ENCODE measurements at places on chromosomes 13 and 19.

GRCh38 chr13:99617474-99618255, 116.4 kb downstream of the TM9SF2 start:
- peak; percentile 63 for DNase-seq

GRCh38 chr13:24360106-24360505, 50.7 kb downstream of the C1QTNF9 start:
- DNase-seq: no peak

GRCh38 chr13:81609335-81609734, 1268.4 kb upstream of the SPRY2 start:
- DNase-seq: no peak

- DNase-seq: no peak
Measured at GRCh38 chr13:112119192-112120030, 52.5 kb downstream of the SOX1 start.

- peak; percentile 93 for DNase-seq
Measured at GRCh38 chr13:76812206-76812897, 73.9 kb downstream of the KCTD12 start.

DNA sequence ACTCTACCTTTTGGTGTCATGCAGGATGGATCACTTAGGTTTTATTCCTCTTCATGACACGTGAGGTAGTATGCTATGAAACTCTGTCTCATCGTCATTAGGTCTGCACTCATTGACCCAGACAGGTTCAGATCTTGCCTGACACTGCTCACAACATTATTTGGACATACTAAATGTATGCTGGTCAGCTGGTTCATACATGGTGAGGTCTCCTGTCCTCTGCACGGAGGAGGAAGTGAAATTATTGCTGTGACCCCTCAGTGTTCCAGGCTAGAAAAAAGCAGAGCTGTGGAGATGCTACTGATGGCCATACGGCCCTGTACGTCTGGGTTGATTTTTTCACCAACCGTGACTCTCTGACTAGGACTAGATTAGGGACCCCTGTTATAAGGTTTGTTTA, 35.8 kb downstream of the LATS2 start:
- no peak for DNase-seq

DNA sequence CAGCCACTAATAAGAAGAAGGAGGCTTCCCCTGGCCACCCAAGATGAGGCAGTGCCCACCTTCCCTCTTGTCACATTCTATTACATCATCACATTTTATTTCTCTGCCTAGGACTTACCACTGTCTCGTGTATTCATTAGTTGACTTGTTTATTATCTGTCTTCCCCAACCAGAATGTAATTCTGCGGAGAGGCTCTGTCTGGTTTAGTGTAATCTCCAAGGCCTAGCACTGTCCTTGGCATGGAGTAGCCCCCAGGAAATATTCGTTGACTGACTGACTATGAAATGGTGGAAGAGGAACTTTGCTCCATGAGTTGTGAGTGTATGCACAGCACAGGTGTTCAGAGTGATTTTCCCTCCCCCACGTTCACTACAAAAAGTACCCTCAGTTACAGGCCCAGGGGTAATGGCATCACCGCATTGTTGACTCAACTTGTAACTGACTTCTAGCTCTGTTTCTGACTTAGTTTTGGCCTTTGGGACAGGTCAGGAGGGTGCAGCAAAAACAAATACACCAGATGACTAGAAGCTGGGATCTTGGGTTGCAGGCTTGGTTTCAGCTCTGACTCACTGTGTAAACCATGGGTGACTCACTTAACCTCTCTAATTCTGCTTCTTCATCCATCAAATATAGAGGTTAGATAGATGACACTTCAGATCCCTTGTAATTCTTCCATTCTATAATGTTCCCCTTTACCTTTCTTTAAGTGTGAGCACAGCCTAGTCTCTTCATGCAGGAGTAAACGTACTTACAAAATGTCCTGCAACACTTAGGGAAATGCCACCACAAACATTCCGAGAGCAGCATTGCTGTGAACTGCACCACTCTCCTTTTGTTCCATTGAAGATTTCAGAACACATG, 229.7 kb downstream of the KCNRG start:
- no peak for DNase-seq

GRCh38 chr13:22135446-22135845, 464.6 kb downstream of the FGF9 start:
- no peak for DNase-seq

DNA sequence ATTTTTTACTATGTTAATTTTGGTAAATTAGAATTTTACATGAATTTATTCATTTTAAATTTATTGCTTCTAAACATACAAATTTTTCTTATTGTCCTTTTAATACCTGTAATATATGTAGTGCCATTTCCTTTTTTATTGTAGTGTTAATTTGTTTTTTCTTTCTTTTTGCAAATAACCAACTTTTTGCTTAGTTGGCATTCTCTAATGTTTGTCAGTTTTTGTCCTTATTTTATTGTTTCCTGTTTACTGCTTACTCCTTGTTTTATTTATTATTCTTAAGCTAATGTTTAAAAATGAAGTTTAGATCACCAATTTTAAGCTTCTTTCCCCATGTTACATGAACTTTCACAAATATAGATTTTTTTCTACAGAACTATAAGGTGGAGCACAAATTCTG, 516.6 kb downstream of the SLITRK1 start:
- no peak for DNase-seq

- no peak for DNase-seq
Measured at GRCh38 chr13:106140476-106140875, 395.0 kb downstream of the EFNB2 start.

DNA sequence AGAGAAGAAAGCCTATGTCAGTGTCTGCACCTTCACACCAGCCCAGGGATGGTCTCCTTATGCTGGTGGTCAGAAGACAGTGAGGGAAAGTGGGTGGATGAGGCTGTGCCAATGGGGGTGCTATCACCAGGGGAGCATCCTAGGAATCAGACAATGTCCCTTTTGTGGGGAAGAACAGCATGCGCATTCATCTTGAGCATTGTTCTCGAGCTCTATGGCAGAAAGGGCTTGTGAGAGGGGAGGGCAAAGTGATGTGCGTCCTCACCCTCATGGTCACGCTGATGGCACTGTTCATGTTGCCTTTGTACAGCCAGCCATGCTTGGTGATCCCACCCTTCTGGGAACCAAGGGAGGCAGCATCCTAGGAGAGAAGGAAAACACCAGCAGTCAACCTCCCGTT, 56.1 kb downstream of the DOCK9 start:
- DNase-seq: no peak

DNA sequence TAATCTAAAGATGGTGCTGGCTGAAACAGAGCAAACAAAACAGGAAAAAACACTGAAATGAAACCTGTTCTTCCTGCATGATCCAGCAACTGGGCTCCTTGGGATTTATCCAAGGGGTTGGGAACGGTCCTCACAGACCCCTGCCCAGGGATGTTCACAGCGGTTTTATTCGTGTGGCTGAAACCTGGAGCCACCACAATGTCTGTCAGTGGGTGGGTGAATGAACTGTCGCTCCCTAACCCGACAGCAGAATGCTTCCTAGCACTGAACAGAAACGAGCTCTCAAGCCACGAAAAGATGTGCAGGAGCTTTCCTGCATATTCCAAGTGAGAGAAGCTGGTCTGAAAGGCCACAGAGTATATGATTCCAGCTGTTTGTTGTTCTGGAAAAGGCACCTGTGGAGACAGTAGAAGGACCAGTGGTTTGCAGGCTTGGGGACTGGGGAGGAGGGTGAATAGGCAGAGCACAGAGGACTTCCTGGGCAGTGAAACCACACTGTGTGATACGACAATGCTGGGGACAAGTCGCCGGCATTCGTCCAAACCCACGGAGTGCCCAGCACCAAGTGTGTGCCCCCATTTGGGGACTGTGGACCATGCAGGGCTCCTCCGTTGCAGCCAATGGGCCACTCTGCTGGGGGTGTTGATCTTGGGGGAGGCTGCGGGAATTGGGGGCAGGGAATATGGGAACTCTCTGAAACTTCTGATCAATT, 73.9 kb downstream of the TEX29 start:
- DNase-seq: no peak

DNA sequence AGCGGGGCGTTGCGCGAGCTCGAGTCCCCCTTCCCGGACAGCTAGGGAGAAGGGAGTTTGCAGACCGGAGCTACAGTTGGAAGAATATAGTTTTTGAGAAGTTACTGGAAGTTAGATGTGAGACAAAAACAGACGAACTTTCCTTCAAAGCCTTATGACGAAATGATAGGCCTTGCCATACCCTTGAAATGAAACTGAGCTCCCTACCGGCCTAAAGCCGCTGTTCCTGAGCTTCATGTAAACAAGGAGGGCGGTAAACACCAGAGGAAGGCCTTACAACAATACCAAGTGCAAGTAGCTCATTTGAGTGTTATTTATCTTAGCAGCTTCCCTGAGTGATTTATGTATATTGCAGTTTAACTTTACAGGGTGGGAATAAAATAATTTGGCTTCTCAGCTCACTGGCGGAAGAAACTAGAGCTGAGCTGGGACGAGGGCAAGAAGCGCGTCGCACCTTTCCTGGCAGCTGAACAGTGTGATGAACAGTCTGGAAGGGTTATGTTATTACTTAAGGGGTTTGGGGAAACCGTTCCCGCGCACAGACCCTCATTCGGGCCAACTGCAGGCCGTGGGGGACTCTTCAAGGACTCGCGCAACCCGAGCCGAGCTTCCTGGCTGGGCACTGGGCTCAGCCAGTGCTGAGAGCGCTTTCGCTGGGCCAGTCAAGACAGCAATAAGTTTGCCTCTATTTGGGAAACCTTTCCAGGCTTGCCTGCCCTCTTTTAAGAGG, 111.2 kb downstream of the KCNRG start:
- peak; percentile 64 for DNase-seq

GRCh38 chr13:109773276-109773675, 13.1 kb downstream of the IRS2 start:
- no peak for DNase-seq

DNA sequence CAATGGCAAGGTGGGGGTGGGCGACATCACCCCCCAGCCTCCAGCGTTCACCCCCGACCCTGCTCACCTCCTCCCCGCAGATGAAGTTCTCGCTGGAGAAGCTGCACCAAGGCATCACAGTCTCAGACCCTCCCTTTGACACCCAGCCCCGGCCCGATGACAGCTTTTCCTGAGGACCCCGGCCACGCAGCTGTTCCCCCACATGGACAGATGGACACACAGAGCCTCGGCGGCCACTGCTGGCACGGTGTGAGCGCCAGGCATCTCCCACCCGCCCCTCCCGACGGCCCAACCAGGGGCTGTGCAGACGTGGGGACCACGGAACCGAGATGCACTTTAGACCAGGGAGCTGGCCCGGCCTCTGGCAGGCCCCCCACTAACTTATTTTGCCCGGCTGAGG, 4.3 kb upstream of the SCN1B start:
- no peak for DNase-seq

DNA sequence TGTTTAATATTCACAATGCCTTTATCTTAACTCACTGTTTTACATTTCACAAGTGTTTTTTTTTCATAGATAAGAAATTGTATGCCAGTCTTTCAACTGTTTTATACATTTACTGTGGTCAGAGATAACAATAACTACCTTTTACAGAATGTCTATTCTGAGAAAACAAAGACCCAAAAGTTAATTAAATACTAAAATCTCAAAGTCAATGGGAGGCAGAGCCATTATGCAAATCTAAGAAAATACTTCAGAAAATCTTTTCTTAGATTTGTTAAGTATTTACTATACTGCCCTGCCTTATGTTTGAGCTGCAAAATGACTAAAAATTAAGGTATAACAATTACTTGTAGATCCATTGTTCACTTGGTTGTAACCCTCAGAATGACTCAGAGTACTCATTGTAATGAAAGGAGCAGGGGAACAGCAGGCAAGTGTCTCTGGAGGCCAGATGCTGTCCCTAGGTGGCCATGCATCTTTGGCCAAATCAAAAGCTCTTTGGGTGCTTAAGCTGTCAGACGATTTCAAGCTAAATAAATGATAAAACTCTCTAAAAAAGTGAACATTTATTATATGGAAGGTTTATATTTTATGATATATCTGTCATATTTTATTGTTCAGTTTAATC, 770.1 kb upstream of the PCDH20 start:
- no peak for DNase-seq

DNA sequence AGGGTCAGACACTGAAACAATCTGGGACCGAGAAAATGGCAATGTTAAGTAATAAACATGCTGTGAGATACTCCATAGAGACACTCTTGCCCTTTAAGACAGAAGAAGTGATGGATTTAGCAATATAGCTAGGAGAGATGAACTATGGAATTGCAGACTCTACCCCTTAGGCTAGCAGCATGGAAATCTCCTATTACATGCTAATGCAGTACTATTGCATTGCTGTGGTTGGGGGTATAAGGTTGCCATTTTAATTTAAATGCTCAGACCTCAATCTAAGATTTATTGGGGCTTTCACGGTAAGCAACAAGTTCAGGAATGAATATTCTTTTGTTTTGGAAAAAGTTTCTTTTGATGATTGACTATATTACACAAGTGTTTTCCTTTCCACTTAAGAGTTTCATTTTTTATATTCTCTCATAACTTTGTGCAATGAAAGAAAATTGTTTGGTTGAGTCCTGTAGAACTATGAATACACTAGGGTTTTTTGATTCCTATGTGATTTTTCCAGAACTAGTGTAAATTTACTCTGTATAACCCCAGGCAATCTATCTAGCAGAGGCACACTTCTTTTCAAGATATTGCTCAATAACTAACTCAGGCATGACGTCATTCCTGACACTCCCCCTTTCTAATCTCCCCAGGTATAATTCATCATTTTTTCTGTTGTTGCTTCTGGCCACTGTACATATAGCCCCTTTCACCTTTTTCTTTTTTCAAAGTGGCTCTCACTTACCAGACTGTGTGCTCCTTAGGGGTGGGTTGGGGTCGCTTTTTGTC, 394.7 kb upstream of the KLF12 start:
- DNase-seq: no peak

GRCh38 chr13:51928231-51928630, 66.5 kb downstream of the CCDC70 start:
- peak; percentile 50 for DNase-seq

DNA sequence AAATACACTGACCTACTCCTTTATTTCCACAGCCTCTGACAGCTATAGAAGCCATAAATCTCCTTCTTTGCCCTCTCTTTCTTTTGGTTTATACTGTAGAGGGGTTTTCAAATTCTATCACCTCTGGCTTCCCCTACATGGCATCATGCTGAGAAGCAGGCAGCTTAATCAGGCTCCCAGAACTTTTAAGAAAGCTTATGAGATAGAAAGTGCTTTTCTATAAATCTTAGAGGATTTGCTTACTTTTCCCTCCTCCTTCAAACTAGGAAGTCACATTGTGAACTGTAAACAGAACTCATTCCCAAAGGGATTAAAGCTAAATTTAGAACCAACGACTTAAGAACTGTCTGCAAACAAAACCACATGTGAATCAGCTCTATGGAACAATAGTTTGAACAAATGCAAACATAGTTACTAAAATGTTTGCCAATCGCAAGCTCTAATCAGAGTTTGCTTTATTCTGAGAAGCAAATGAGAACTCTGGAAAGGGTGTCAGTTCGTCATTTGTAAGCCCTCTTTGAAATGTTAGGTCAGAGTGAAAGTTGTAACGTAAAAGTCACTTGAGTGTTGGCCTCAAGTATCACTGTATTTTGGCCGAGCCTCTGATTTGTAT, 344.1 kb downstream of the RFC3 start:
- DNase-seq: peak; percentile 79

- DNase-seq: no peak
Measured at GRCh38 chr19:29603308-29603707, 2.8 kb upstream of the POP4 start.

Measured in tongue (tissue), 3 donors.